Left kidney (tissue), 8 donors: ENCODE measurements at places on chromosomes 4 and X.

- no peak for DNase-seq
Observed at GRCh38 chr4:150962245-150962644, 52.8 kb downstream of the LRBA start.

GRCh38 chrX:100663642-100664041 is 19.6 kb downstream of the SRPX2 start:
- DNase-seq, result no peak

GRCh38 chr4:174696657-174697056 is 132.4 kb downstream of the GLRA3 start:
- DNase-seq, result no peak

GRCh38 chr4:41572516-41572915 is 34.6 kb downstream of the LIMCH1 start:
- no peak for DNase-seq

DNA sequence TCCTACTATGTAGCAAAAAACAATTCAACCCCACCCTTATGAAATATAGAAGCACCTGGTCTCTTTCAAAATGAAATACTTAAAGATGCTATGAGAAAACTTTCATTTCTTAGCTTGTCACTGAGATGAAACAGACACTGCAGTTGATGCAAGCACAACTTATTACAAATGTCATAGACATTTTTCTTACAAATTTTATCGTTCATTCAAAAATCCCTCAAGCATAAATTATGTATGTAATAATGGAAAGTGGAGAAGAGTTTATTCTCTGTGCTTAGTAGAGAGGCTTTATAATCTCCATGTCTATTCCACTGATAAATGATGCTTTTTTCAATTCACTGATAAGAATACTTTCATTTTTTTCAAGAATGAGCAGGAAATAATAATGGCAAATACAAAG is 1943.9 kb upstream of the IGFBP7 start:
- DNase-seq, result no peak

GRCh38 chr4:112516066-112516470 is at the start of gene NEUROG2:
Gene NEUROG2 (minus strand): TSS chr4:112516180. CDS start chr4:112515475, 705 bp downstream.
- no peak for DNase-seq

DNA sequence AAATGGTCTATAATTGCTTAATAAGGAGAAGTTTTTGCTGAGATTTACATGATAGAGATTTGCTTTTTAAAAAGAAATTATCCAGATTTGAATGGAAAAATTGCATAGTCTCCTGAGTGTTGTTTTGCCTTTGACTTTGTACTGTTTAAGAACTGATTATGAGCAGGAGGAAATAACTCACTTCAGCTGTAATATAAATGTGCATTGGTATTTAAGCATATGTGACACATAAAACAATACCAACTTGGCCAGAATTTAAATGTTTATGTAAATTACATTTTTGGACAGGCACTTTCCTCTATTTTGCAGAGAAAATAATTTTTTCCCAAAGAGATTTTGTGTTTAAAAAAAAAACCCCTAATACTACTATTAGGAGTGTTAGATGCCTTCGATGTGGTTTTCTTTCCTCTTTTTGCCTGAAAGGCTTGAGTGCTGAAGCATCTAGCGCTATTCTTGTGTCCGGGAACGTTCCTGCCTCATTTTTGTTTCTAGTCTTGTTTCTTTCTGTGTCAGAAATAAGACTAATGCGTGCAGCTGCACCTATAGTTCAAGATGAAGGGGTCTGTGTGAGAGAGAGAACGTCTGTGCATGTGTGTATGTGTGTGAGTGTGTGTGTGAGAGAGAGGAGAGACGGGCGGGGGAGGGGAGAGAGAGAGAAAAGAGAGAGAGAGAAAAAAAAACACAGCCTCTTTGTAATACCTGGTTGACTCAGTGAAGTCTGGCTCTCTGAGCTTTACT is 60.8 kb downstream of the TBL1X start:
- no peak for DNase-seq

GRCh38 chr4:26746802-26747213 is 113.8 kb upstream of the STIM2 start:
- DNase-seq, result no peak

DNA sequence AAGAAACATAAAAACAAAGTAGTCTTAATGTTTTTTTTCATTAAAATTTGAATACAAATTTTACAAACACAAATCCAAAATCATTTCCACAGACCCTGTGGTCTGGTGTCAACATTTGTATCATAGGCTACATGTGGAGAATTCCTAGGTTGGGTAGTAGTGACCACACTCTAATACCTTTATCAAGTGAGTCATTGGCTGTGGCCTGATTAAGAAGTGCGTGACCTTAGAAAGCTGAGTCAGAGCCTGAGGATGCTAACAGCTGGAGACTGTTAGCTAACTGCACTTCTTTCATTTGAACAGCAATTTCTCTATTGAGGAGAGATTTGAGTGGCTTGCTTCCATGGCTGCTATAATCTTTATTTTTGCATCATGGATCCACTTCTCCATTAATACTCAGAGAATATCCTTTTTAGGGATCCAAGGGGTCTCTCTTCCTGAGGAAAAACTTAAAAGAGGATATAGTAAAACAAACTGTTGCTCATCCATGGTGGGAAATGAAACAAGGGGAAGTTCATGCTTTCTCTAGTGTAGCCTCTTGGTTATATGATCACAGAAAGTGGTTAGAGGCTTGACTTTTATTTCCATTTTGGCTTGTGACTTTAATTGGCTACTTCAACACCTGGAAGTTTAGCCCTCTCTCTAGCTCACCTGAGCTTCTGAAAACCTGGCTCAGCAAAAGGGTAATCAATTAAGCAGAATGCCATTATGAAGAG is 335.8 kb downstream of the PABPC4L start:
- no peak for DNase-seq

- DNase-seq, result no peak
Observed at GRCh38 chrX:42119076-42119475, 195.7 kb upstream of the CASK start.

DNA sequence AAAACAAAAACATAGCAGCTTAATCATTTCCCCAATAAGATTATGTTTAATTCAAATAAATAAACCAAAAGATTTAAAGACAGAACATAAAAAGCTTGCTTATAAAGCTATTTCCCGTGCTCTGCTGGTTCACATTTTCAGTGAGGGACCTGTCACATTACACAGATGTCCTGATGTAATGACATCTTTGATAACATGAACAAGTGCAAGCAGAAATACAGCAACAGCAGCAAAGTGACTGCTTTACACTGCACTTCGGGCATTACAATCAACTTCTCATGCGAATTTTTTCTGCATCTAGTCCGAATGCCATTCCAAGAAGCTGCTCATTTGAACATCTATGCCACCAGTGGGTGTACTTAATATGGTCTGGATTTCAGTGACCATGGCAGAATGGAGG is 940.3 kb upstream of the IGFBP7 start:
- DNase-seq, result no peak

GRCh38 chr4:122091397-122091796 is 60.7 kb upstream of the BLTP1 start:
- no peak for DNase-seq

DNA sequence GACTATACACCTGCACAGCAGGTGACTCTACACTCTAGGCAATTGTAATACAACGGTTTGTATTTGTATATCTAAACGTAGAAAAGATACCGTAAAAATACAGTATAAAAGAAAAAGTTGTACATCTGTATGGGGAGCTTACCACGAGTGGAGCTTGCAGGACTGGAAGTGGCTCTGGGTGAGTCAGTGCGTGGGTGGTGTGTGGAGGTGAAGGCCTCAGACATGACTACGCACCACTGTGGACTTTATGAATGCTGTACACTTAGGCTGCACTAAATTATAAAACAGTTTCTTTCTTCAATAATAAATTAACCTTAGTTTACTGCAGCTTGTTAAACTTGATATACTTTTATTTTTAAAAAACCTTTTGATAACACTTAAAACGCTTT is 85.0 kb upstream of the FAT1 start:
- no peak for DNase-seq

DNA sequence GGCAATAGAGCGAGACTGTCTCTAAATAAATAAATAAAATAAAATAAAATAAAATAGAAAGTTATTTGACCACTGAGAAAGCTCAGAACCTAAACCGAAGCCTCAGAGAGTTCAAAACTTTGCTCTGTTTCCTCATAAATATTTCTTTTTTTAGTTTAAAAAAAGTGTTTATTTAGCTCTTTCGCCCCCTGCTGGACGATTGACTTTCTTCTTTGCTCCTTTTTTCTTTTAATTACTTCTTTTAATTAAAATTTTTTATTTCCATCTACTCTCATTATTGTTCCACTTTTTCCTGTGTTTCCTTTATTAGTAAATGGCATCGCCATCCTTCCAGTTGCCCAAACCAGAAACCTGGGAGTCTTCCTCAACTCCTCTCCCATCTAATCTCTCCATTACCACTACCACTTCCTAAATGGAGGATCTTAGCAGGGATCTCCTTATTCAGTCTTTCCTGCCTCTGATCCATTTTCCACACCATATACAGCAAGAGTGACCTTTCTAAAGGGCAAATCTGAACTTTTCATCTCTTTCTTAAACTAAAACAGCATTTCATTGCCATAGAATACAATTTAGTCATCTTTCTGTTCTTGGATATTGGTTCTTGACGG is 728 bp upstream of the IL13RA2 start:
- DNase-seq, result no peak

- DNase-seq, result no peak
Observed at GRCh38 chrX:13048280-13048679, 3.9 kb upstream of the FAM9C start.

DNA sequence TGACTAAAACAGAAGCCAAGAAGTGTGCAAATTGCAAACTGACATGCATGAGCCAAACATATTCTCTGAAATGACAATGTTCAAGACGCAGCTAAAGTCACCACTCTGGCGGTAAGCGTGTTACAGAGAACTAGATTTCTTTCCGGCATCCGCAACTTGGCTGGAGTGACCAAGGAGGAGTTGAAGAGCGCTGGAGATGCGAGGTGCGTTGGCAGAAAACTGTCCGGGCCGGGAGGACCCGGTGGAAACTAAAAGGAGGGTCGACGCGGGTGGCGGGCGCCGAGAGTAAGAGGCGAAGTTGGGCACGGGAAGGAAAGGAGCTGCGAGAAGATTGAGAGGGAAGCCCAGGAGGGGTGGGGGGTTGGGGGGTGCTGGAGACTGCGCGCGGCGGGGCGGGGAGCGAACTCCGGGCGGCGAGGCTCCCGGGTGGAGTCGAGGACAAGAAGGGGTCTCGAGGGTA is 807 bp downstream of the SEL1L3 start:
- DNase-seq, result no peak

GRCh38 chrX:81257817-81258216 is 55.9 kb downstream of the SH3BGRL start:
- DNase-seq, result no peak

- no peak for DNase-seq
Observed at GRCh38 chr4:123325241-123325681, 71.3 kb upstream of the SPRY1 start.

DNA sequence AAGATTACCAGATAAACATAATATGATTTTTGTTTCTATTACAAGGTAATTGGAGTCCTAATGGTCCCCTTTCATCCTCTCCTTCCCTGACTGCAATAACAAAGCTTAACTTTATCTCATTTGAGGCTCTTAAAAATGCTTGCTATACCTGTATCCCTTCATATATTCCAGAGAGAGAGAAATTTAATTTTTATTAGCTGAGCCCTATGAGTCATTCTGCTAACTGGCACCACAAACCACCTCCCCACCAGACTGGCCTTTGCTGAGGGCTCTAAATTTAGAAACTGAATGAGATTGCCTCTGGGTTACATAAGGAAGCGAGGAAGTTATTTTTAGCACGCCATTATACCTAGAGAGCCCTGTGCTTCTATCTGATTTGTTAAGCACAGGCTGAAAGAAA is 27.4 kb downstream of the CBLL2 start:
- peak; percentile 7 for DNase-seq

- DNase-seq, result no peak
Observed at GRCh38 chr4:40857956-40858355, 108.2 kb downstream of the NSUN7 start.

DNA sequence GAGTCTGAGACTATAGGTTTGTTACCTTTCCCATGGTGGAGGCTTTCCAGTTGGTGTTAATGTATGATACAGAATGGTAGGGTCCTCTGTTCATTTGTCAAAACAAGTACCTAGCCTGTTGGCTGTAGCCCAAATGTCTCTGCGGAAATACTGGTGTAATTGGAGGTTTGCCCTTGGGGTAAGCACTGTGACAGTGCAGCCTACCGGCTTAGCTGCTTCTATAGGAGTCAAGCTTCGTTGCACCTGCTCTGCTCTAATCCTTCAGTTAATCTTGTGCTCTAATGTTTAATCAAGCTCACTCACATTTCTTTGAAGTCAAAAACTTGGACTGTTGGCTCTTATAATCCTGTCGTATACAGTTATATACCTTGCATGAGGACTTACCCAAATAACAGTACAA is 203.4 kb downstream of the CCNG2 start:
- peak; percentile 25 for DNase-seq

DNA sequence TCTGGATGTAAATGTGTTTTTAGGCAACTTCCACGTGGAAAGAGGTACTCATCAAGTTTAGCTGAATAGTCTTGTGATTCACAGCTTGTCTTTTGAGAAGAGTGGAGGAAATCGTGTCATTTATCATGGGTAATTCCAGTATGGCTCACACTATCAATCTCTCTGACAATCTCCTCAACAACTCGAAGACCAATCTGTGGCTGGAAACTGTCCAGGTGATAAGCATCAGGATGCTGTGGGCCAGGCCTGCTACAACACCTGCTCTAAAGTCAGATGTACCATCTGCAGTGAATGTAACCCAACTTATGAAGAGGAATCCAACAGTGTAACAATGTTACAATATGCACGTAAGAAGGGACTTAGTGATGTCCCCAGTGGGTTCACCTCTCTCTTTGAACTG is 132.1 kb upstream of the GK2 start:
- no peak for DNase-seq

- no peak for DNase-seq
Observed at GRCh38 chr4:38925492-38926413, 58.1 kb downstream of the FAM114A1 start.

GRCh38 chrX:40094041-40094899 is 3.5 kb downstream of the BCOR start:
- DNase-seq, result no peak

DNA sequence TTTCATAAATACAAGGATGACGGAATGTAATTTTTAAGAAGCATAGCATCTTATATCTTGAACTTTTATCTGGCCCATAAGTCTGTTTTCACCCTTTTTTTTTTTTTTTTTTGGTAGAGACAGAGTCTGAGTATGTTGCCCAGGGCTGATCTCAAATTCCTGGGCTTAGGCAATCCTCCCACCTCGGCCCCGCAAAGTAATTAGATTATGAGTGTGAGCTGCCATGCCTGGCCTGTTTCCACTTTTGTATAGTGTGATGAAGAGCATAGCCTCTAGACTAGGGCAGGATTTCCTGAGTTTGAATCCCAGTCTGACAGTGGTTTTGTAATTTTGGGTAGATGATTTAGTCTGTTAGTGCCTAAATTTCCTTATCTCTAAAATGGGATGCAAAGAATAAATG is 11.0 kb downstream of the STIM2 start:
- DNase-seq, result no peak

DNA sequence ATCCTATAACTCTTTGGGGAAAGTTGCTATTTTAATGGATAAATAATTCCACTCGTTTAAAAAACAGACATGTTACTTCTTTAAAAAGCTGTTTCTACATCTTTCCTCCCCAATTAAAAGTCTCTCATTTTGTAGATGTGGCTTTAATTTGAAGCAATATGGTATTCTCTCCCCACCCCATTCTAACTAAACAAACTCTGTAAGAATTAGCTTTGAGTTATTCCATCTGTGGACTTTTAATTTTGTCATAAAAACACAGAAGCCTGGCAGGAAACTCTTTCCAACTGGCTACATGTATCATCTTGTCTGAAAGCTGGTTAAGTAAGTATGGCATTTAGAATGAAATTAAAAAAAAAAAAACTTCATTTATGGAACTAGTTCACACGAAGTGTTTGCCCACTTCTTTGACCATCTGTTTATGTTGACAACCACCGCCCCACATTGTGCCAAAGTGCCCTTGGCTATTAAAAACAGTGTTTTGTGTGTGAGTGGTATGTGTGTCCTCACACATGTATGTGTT is 140.3 kb downstream of the NAA11 start:
- no peak for DNase-seq
